ENCODE measurements at places on chromosomes 4 and X.

DNA sequence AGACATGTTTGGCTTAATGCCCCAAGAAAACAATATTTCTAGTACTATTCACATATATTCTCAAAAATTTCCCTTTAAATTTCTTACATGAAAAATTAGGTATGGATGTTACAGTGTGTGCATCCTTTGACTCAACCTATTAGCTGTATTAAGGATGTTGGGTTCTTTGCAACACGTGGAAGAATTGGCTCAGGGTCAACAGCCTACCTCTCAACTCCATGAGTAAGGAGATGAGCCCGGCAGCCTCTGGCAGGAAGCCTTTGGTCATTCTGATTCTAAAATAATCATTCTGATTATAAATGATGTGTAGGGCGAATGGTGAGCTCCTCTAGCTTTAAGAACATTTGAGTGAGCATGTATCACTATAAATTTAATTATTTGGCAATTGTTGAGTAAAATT lies 148.0 kb upstream of the WDFY3 start:
- no peak for DNase-seq

GRCh38 chr4:86497980-86498862 lies 95.9 kb upstream of the PTPN13 start:
- peak; percentile 79 for DNase-seq

- no peak for DNase-seq
These were observed 133.3 kb upstream of the MAGEB16 start for GRCh38 chrX:35664833-35665232.

- DNase-seq = no peak
These were observed 36.7 kb upstream of the CXXC4 start for GRCh38 chr4:104531390-104531789.

- DNase-seq = no peak
These were observed 31.2 kb downstream of the SLC2A9 start for GRCh38 chr4:9989918-9990635.

GRCh38 chr4:153520801-153521329 lies 54.7 kb downstream of the TMEM131L start:
- no peak for DNase-seq

DNA sequence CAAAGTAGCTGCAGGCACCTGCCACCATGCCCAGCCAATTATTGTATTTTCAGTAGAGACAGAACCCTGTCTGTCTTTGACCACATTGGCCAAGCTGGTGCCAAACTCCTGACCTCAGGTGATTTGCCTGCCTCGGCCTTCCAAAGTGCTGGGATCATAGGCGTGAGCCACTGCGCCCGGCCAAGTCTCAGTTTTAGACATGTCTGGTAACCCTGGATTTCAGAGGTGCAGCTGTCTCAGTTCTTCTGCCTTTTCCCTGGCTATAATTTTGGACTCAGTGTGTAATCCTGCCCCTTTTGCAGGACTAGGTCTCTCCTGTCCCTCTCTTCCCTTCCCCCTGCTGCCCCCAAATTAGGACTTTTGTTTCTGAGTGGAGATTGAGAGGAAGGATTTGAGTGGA lies 46.6 kb downstream of the FAM193A start:
- no peak for DNase-seq

GRCh38 chr4:62490635-62491034 lies 1290.5 kb downstream of the ADGRL3 start:
- DNase-seq = no peak

Data from fibroblast of skin of right biceps (primary cell).